ENCODE measurements at places on chromosomes 5 and 9. TPM values are rescaled to one million over a fixed set of nuclear protein-coding genes. Genes with fewer than 3 reads are reported as not detected.

GRCh38 chr5:179279347-179280094 lies 65.7 kb downstream of the ADAMTS2 start:
- DNase-seq, result no peak

Gene OXCT1
- 39.0 TPM for total RNA-seq

DNA sequence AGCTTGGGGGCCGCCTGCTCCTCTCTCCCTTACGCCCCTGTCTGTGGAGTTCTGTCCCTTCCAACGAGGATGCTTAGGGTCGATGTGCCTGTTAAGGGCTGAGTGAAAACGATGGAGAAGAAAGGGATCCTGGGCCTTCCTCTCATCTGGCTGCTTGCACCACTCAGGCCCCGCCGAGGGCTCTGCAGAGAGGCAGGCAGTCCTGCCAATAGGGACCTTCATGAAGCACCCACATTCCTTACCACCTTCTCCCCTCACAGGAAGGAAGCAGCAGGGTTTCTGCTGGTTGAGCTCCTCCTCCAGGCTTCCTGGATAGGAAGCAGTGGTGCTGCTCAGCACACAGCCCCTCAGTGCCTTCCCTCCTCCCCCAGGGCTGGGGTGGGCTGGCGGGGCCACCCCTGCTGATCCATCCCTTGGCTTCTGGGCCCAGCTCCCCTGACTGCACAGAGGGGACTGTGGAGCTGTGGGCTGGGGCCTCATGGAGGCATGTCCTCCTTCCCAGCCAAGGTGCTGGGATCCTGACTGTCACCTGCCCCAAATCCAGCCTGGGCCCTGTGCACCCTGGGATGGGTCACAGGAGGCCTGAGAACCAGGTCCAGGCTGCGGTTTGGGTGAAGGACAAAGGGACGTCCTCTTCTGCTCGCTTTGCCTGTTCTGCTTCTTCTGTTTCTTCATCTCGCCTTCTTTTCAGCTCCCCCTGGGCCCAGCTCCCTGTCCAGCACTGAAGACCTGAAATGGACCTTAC lies 50.5 kb downstream of the AHRR start:
- no peak for DNase-seq

- DNase-seq, result peak; percentile 51
Measured at GRCh38 chr9:101705135-101705661, 33.2 kb downstream of the GRIN3A start.

Gene NEUROG1
- total RNA-seq, result not detected

DNA sequence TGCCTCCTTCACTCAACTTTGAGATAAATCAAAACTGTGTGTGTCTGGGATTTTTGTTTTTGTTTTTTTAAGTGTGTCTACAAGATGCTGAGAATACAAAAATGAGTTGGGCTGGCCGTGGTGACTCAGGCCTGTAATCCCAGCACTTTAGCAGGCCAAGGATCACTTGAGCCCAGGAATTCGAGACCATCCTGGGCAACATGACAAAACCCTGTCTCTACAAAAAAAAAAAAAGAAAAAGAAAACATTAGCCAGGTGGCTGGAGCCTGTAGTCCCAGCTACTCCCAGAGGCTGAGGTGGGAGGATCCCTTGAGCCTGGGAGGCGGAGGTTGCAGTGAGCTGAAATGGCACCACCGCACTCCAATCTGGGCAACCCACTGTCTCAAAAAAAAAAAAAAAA lies 21.0 kb downstream of the HNRNPK start:
- DNase-seq, result peak; percentile 80

Gene IFNA21
- total RNA-seq, result not detected

Measured in MG63 (cell line).